ENCODE measurements at places on chromosomes 3 and 15.

DNA sequence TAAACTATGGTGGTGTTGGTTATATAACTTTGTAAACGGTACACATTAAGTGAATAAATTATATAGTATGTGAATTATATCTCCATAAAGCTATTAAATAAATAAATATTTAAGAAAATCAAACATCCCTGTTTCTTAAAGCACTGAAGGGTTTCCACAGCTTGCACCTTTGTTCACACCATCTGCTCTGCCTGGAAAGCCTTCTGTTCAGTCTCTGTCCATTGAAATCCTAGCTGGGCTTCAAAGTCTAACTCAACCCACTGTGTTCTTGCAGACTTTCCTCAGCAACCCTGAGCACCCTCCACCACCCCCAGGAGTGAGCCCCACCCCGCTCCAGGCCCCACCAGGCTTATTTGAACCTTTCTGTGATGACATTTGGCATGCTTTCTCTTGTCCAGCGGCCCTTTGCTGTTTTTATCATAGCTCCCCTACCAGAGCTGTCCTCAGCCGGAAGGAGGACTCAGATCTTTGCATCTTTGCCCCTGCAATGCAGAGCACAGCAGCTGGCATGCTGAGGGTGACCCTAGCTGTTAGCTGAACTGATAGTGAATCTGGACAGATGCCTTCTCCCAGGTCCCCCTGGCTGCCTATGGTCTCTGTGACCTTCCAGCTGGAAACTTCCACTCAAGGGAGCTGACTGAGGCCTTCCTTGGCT, 105.2 kb downstream of the DAPK2 start:
- DNase-seq = no peak

- no peak for DNase-seq
These were observed 5.5 kb downstream of the ADGRG7 start for GRCh38 chr3:100614941-100615340.

DNA sequence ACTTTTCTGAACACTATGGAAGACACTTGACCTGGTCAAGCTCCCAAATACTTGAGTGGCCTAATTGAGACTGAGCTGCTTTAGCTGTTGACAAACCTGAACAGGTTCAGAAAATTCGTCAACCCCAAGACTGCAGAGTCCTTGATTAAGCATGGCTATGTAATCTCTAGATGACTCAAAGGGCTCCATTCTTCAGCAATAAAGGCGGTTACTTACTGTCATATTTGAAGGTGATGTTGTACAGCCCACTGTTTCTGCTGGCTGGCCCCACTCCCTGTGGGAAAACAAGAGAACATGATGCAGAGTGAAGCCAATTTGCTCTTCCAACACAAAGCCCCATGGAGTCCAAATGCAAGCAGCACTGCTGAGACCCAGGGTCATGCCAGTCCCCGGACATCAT, 45.1 kb downstream of the IL17RD start:
- no peak for DNase-seq

DNA sequence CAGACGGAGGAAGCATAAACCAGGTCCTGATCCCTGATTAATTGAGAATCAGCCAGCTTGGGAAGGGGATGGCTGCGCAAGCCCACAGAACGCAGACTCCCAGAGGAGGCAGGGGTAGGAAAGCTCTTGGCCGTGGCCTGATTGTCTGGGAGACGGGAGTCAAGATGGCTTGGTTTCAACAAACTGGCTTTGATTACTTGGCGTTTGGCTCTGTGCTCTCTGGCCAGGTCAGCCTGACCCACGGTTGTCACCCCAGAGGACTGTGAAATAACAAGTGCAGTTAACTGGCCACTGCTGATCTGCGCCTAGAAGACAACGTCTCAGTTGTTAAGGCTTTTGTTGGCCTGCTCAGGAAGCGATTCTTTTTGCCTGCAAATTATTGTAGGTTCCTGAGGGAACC, 387.0 kb upstream of the PROK2 start:
- DNase-seq = no peak

GRCh38 chr3:185075547-185075946, 77.3 kb downstream of the C3orf70 start:
- no peak for DNase-seq

- no peak for DNase-seq
These were observed 42.3 kb downstream of the DNAH1 start for GRCh38 chr3:52358362-52358940.

GRCh38 chr3:30418443-30418842, 188.0 kb upstream of the TGFBR2 start:
- DNase-seq = no peak

DNA sequence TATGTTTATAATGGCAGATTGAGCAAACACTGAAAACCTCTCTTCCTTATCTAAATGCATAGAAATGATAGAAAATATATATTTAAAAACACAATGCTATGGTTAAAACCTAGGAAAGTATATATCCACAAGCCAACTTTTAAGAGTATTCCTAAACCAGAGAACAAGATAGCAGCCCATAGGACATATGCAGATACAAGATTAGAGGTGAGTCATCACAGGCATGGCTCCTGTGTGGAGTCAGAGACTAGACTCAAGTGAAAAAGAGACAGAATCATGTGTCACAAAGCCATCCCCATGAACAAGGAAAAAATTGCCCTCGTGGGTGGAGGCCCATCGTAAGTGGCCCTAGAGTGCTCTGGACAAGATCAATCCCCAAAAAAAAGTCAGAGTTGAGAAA, 199.4 kb upstream of the PPP2R3A start:
- DNase-seq = no peak

DNA sequence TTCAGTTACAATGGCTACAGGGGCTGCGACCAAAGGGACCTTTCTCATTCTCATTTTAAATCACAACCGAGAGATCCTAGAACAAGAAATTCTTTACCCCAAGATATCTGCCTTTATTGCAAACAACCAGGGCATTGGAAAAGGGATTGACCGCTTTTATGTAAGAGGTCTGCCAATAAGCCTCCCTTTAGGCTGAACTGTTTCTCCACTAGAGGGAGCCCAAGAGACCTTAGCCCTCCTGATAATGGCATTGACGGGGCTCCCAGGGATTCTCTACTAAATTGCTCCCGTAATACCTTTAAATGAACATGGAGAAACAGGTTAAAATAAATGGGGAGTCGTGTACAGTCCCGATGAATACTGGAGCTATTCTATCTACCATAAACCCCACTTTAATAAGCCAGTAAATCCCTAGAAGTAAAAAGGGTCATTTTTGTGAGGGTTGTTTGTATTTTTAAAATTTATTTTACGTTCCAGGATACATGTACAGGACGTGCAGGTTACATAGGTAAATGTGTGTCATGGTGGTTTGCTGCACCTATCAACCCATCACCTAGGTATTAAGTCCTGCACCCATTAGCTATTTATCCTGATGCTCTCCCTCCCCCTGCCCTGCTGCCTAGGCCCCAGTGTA, 7.5 kb upstream of the IGSF10 start:
- no peak for DNase-seq

DNA sequence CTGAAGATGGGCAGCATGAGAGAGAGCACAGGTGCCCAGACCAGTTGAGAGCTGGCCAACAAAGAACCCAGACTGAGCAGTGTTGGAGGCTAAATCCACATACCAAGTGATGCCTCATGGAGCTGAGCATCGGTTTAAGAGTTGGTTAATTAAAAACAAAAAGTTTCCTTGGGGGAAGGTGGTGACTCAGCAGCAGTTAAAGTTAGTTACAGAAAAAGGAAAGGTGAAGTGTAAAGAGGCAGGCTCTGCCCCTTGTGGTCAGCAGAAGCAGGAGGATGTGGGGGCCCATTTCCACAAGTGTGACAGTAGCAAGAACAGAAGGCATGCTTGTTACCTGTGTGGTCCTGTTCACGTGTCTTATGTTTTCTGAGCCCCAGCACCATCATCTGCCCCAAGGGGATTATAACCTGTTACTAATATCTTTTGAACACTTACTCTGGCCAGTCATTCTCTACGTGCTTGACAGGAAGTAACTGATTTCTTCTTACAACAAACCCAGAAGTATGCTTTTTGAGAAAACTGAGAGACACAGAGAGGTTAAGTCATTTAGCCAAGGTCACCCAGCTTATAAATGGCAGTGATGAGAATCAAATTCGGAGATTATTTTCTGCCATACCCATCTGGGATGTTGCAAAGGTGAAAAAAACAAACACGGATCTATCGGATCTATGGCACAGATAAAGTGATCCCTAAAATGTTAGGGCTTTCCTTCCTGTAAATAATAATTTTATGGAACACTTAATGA, 91.0 kb downstream of the EPHB1 start:
- no peak for DNase-seq

DNA sequence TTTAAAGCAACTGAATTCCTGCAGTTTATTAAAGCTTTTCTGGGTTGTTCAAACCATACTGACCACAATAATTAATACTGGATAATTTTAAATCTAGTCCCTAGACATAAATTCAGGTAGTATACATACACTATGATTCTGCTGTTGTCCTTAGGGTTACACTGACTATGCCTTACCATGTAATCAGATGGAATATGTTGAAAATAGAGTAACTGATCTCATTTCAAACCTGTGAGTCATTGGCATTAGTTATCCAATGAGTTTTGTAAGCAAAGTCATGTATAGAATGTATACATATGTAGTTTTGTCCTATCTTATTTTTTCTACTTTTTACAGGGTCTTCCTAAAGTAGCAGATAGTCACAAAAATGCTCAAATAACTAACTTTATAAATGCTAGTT, 517.1 kb upstream of the CCDC54 start:
- DNase-seq = no peak

DNA sequence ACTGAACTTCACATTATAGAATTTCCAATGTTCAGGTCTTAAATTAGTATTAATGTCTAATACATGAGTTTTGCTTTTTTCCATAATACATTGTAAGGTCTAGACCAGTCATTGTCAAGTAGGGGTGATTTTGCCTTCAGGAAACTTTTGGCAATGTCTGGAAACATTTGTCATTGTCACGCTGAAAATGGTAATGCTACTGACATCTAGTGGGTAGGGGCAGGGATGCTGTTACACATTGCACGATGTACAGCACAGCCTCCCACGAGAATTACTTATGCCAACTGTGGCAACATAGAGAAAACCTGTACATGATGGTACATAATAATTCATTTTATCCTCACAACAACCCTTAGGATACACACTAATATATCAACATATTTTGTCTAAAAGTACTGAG, 384.1 kb downstream of the CADM2 start:
- no peak for DNase-seq

- DNase-seq = no peak
These were observed 73.9 kb downstream of the CPN2 start for GRCh38 chr3:194277104-194277785.

- no peak for DNase-seq
These were observed 80.8 kb downstream of the RARB start for GRCh38 chr3:25508901-25509300.

DNA sequence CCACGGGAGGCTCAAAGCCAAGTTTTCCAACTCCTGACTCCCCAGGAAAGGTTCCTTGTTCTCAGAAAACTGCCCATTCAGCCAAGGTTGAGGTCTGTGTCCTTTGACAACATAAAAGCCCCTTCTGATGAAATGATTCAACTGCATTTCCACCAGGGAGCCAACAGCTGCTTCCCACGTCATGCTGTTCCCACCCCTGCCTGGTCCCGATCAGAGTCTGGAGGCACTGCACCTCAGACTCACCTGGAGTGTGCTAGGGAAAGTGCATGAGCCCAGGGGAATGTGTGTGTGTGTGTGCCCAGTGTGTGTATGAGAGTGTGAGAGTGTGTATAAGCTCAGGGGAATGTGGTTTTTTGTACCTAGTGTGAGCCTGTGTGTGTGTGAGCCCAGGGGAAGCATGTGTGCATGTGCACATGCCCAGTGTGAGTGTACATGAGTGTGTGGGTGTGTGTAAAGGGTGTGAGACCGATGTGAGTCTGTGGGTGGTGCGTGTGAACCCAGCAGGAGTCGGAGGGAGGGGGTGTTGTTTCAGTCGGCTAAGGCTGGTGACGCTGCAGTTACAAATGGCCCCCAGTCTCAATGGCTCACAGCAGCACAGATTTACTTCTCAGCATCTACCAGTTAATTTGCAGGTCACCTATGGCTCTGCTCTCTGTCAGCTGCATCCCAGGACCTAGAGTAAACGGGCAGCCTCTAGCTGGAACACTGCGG, 20.3 kb upstream of the SLC6A1 start:
- DNase-seq = no peak

- no peak for DNase-seq
These were observed 63.6 kb upstream of the SCN5A start for GRCh38 chr3:38713121-38713520.

DNA sequence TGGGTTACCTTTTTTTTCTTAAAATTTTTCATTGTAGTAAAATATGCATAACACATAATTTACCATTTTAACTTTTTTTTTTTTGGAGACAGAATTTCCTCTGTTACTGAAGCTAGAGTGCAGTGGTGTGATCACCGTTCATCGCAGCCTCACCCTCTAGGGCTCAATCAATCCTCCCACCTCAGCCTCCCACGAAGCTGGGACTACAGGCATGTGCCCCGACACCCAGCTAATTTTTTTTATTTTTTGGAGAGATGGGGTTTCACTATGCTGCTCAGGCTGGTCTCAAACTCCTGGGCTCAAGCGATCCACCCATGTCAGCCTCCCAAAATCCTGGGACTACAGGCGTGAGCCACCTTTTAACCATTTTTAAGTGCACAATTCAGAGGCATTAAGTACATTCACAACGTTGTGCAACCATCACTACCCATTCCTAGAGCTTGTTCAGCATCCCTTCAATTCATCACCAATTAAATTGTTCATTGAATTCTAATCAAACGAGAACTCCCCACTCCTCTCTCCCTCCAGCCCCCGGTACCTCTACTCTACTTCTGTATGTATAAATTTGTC, 44.6 kb downstream of the BHLHE40 start:
- DNase-seq = no peak

DNA sequence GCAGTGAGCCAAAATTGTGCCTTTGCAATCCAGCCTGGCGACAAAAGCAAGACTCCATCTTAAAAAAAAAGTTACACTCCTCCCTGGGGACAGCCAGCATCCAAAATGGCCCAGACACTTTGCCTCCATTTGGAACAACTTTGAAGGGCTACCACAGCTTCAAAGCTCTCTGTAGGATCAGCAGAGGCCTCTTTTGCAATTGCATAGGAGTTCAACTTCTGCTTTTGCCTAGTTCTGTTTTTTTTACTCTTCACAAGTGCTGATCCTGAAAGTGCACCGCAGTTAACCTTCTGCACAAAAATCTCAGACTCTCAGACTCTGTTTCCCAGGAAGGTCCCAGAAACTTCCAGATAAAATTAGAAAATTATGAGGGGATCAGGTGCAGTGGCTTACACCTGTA, 25.2 kb upstream of the SLC4A7 start:
- DNase-seq = no peak

GRCh38 chr3:149701206-149701976, 43.6 kb upstream of the WWTR1 start:
- DNase-seq = no peak

DNA sequence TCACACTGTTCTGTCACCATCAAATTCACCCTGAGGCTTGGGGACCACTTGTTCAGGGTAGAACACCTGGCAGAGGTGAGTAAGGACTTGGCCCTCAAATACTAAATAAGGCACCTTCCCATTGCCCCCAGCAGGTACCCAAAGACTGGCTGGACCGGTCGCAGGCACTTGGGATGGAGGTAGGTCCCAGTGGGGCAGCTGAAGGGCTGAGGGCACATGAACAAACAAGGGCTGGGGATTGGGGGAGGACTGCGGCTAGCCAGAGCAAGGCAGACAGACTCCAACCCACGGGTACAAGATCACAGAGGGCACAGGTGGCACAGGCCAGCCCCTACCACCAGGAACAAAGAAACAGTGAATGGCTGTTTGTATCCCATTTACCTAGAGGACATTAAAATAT, 1.9 kb downstream of the MRPS25 start:
- no peak for DNase-seq

- no peak for DNase-seq
These were observed 67.0 kb downstream of the CHAC1 start for GRCh38 chr15:41020311-41020710.

- no peak for DNase-seq
These were observed 54.1 kb upstream of the TAMM41 start for GRCh38 chr3:11900824-11901223.

Data from CD4-positive, CD25-positive, alpha-beta regulatory T cell (primary cell).